NCI-H2029 treated with DMSO at 0.1 percent for 48 hours (cell line): ENCODE measurements at places on chromosomes 16 and 17.

- no peak for DNase-seq
Observed at GRCh38 chr17:9108146-9108545, 86.8 kb downstream of the NTN1 start.

DNA sequence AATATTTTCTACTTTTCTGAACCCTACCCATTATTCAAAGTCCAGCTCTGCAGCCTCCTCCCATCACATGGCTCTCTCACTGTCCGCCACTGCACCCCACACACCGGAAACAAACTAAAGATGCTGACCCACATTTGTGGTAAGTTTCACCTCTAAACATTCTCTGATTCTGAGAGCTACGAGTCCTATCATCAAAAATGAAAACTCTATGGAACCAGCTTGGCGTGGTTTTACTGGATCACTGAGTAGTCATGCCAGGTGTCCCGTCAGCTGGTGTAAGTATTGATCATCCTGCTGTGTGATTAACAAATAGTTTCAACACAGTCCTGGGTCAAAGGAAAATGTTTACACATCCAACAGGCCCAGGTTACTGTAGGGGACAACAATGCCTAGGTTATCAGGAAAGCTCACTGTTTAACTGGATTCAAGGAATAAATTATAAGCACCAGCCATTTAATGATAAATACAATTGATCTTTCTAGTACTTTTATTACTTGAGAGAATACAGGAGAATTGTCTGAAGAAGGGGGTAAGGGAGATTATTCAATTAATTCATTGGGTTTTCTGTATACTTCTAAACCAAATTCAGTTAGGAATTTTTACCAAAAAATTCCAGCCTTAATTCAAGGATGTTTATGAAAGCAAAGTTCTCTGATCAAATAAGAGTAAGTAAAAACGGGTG is 33.9 kb downstream of the CYTH1 start:
- DNase-seq: no peak

DNA sequence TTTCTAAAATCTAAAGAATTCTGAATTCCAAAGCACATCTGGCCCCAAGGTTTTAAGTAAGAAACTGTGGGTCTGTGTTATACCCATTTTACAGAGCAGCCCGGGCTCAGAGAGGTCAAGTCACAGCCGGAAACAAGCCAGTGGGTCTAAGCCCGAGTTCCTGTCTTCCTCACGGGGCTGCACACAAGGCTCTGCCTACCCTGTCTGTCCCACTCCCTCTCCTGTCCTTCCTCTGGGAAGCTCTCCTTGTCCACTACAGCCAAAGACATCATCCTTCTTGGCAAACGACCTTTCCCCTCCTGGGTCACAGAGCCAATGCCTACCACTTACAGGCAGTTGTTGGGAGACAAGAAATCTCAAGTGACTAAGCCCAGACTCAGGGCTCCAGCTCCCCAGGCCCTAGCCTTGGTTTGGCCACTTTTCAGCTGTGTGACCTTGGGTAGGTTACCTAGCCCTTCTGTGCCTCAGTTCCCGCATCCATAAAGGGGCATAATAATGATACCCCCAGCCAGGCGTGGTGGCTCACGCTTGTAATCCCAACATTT is 55.6 kb upstream of the MAP3K14 start:
- no peak for DNase-seq

DNA sequence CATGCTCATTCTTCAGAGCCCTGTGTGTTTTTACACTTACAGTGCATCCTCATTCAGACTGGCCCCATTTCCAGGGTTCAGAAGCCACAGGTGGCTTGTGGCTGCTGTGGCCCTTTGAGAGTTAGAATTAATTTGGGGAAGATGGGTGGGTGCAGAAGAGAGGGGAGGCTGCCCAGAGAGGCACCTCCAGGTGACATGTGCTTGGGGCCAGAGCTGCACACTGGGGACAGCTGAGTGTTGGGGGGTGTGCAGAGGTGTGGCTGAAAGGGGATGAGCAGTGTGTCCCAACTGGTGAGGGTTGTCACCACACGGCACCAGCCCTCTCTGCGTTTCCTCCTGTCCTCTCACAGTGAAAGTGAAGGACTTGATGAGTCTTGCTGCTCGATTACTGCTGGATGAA is 6.9 kb upstream of the EIF1 start:
- DNase-seq: no peak

GRCh38 chr17:52237151-52237550 is 78.6 kb upstream of the CA10 start:
- DNase-seq: no peak

GRCh38 chr16:85901773-85902365 is 2.9 kb downstream of the IRF8 start:
- DNase-seq: no peak

DNA sequence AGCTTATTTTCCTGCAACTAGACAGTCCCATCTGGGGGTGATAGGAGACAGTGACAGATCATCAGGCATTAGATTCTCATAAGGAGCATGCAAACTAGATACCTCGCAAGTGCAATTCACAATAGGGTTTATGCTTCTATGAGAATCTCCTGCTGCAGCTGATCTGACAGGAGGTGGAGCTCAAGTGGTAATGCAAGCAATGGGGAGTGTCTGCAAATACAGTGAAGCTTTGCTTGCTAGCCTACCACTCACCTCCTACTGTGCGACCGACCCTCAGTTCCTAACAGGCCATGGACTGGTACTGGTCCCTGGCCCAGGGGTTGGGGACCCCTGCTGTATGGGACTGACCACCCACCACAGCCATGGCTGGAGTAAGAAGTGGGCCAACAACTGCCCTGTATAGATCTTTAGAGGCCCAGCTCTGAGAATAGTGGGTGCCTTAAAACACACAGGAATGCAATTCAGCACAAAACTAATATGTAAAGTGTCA is 26.0 kb upstream of the IRX3 start:
- DNase-seq: no peak
